ENCODE measurements at places on chromosomes 1 and 21. TPM values are rescaled to one million over a fixed set of nuclear protein-coding genes. Genes with fewer than 3 reads are reported as not detected.

DNM3 gene
- 1.9 TPM for total RNA-seq

TSPAN1 gene
- 0.43 TPM for total RNA-seq

- no peak for DNase-seq
These were observed 5.1 kb upstream of the ETV3L start for GRCh38 chr1:157104598-157105293.

GRCh38 chr1:230306169-230306568 lies 120.0 kb downstream of the PGBD5 start:
- no peak for DNase-seq

GRCh38 chr1:110554871-110555801 lies 36.2 kb upstream of the KCNA10 start:
- peak; percentile 7 for DNase-seq

DNA sequence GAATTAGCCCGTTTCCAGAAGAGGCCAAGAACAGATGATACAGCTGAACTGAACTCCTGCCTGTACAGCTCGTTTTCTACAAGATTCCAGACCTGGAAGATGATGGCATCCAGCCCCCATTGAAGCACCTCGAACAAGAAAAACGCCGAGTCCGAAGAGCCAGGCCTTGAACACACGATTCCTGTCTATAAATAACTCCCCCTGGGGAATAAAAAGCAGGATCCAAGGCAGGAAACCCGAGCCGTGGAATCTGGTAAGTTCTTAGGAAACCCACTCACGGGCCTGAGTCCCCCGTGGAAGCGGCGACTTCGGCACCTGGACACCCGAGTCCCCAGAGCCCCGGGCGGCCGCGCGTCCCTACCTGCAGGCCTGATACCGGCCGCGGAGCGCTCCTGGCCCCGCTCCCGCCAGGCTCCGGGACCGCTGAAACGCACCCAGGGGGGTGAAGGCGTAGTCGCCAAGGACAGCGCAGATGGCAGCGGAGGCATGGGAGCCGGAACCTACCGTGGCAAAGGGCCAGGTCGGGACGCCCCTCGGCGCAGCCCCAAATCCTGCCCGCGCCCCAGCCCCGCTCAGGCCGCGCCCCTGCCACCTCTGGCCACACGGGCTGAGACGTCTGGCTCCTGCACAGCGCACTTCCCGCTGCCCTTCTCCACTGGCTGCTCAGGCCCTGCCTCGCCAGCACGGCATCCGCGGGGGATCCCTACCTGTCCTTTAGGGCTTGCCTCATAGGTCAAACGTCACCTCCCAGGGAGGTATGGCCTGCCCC lies 14.0 kb upstream of the HLCS start:
- no peak for DNase-seq

CYP4A22 gene
- not detected for total RNA-seq

DNA sequence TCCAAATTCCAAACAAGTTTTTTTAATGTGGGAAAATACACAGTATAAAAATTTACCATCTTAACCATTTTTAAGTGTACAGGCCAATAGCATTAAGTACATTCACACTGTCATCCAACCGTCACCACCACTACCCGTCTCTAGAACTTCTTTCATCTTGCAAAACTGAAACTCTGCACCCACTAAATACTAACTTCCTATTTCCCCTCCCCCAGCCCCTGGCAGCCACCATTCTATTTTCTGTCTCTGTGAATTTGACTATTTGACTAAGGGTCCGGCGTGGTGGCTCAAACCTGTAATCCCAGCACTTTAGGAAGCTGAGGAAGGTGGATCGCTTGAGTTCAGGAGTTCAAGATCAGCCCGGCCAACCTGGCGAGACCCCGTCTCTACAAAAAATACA lies 36.1 kb downstream of the CLSTN1 start:
- DNase-seq: no peak

NR1I3 gene
- not detected for total RNA-seq

- DNase-seq: peak; percentile 50
These were observed 510 bp upstream of the IL10RB start for GRCh38 chr21:33265664-33266049.

GRCh38 chr1:171984262-171984661 lies 143.0 kb downstream of the DNM3 start:
- DNase-seq: no peak

- no peak for DNase-seq
These were observed 49.4 kb downstream of the LEPR start for GRCh38 chr1:65469889-65470340.

- DNase-seq: peak; percentile 88
These were observed 102.9 kb downstream of the GABPA start for GRCh38 chr21:25837533-25838265.

DNA sequence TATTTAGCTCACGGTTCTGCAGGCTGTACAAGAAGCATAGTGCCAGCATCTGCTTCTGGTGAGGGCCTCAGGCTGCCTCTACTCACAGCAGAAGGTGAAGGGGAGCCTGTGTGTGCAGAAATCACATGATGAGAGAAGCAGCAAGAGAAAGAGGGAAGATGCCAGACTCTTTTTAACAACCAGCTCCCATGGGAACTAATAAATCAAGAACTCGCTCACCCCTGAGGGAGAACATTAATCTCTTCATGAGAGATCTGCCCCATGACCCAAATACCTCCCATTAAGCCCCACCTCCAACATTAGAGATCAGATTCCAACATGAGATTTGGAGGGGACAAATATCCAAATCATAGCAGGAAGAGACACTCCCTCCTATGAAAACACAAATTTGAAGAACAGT lies 74.1 kb downstream of the OLFML2B start:
- DNase-seq: no peak

S100A2 gene
- total RNA-seq: 2.2 TPM

CYYR1 gene
- total RNA-seq: not detected

- no peak for DNase-seq
These were observed 3.8 kb downstream of the ELOVL1 start for GRCh38 chr1:43363935-43364525.

DNA sequence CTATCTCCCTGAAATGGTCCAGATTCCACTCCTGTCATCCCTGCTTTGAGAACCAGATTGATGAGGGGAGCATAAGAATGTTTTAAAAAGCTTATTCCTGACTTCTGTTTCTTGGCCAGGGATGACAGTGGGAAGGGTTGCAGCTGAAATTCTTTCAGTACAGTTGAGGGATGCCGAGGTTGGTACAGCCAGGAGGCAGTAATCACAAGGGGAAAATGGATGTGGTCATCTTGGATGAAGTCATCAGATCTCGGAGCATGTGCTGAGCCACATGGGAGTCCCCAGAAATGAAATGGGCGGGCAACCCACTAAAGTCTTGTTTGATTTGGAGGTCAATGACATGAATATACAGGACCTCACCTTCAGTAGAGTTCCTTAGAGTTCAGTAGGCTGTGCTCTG lies 18.7 kb upstream of the PLA2G2E start:
- DNase-seq: no peak

GRCh38 chr1:22225858-22226589 lies 83.1 kb upstream of the WNT4 start:
- DNase-seq: no peak

DNA sequence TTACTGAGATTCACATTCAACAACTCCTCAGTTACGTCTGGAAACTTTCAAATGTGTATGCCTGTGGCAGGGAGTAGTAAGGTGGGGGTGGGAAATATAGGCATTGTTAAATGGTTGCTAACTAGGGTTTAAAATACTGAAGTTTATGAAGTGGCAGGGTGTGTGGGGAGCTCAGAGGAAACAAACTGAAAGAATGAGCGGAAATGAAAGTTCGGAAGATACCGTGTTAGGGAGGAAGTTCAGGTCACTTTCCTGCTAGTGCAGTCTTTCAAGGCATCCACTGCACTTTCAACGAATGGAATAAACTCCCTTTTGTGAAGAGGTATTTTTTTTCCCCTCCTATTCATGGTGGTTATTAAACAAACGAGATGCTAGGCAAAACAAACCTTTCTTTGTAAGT lies 19.7 kb downstream of the SYNJ1 start:
- DNase-seq: no peak

RSPH1 gene
- total RNA-seq: not detected

DNA sequence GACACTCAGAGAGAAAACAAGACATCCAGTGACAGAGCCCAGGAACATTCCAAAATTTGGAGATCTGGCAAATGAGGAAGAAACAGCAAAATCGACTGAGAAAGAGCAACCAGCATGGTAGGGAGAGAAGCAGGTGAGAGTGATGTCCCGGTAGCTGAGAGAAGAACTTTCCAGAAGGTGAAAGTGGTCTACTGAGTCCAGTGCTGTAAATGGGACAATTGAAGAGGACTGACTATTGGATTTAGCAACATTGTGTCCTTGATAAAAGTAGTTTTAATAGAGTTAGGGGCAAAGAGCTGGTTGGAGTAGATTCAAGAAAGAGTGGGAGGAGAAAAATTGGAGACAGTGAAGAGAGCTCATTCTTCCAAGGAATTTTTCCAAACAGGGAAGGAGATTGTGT lies 15.0 kb upstream of the IL10RB start:
- DNase-seq: no peak

GRCh38 chr1:150003801-150004200 lies 6.7 kb downstream of the OTUD7B start:
- no peak for DNase-seq

- peak; percentile 52 for DNase-seq
These were observed 187.0 kb downstream of the TPR start for GRCh38 chr1:186188004-186188539.

GRCh38 chr1:158107916-158108315 lies 72.8 kb upstream of the CD1D start:
- no peak for DNase-seq

EFNA3 gene
- 0.43 TPM for total RNA-seq

GRCh38 chr1:208216062-208216461 lies 28.1 kb downstream of the PLXNA2 start:
- peak; percentile 64 for DNase-seq

- peak; percentile 63 for DNase-seq
These were observed 270.6 kb upstream of the ZRANB2 start for GRCh38 chr1:71351438-71351837.

KANK4 gene
- not detected for total RNA-seq

DNA sequence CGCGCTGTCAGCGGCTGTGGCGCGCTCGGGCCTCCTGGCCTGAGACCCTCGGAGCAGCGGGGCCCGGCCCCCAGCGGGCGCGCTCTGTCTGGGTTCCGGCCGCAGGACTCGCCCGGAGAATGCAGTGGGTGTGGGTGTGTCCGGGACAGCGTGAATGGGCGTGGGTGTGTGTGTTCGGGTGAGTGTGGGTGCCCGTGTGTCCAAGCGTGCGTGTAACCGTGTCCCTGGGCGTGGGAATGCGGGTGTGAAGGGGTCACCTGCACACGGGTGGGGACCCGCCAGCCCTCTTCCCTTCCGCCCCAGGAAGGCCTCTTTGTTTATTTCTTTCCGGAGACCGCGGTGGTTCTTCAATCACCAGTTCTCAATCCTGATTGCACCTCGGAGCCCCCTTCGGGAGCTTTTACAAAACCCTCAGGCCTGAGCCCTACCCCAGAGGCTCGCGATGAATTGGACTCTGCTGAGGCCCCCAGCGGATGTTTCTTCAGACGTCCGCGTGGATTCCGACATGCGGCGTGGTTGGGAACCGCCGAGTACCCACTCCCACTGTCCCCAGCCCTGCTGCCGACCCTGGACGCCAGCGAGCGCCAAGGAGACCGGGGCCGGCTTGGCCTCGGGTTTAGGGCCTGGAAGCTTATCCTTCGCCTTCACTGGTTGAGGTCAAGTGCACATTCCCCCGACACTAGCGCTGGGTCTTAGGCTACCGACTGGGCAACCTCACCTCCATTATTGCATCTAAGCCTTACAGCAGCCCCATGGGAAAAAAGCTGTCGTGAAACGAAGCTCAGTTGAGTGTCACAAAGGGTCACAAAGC lies 19.3 kb downstream of the SERTAD4 start:
- DNase-seq: no peak

SUSD4 gene
- not detected for total RNA-seq

DNA sequence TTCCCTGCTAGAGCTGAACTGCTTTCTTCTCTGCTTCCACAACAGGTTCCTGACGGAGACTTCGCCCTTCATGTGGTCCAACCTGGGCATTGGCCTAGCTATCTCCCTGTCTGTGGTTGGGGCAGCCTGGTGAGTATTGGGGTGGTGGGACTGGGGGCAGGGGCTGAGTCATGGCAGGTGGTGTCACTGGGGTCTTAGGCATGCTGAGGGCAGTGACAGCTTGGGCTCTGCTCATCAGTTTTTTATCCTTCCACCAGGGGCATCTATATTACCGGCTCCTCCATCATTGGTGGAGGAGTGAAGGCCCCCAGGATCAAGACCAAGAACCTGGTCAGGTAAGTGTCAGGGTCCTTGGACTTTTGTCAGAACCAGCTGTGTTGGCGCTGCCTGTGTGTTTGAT lies 1.3 kb downstream of the ATP6V0B start:
- DNase-seq: no peak

KRTCAP2 gene
- total RNA-seq: 95.3 TPM

SLAMF1 gene
- not detected for total RNA-seq

- no peak for DNase-seq
These were observed 76.8 kb downstream of the TCP10L start for GRCh38 chr21:32508558-32508957.

MTX1 gene
- total RNA-seq: 38.0 TPM

GRCh38 chr1:210441028-210441427 lies 112.3 kb downstream of the HHAT start:
- DNase-seq: no peak

DNA sequence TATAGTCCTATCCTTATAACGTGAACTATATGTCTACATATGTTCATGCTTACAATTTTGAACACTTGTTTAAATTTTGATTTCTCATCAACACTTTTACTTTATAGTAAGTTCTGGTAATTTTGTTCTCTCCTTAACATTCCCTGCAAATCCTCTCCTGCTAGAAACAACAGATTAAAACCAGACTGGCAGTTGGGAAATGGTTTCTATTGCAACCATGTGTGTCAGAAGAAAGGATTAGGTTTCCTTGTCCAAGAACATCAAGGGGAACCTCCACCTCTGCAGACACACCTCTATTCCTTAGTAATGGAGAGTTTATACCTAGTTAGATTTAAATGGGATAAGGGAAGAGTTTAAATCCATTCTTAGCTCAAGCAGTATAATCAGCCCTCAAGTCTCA lies 3.3 kb upstream of the WARS2 start:
- DNase-seq: no peak

LCE1E gene
- total RNA-seq: not detected

DNA sequence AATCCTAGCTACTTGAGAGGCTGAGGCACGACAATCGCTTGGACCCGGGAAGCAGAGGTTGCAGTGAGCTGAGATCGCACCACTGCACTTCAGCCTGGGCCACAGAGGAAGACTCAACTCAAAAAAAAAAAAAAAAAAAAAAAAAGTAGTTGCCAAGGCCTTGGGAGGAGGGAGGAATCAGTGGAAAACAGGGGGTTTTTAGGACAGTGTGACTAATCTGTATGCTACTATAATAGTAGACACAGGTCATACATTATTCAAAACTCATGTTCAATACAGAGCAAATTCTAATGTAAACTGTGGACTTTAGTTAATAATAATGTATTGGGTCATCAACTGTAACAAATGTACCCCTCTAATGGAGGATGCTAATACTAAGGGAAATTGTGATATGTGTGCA lies 51.7 kb upstream of the CTPS1 start:
- DNase-seq: no peak

DNA sequence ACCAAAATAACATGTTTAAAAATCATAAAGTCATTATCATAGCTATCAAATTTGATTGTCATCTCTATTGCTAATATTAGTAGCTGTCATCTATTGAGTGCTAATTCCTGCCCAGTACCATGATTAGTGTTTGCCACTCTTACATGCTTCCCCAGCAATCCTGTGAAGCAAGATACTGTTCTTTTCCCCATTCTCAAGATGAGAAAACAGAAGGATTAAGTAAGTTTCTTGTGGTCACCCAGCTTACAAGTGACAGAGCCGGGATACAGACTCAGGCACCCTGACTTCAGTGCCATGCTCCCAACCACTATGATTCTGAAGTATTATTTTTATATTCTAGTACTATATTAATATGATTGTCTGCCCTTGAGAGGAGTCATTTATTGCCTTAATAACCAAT lies 36.5 kb downstream of the LRRC8C start:
- DNase-seq: no peak

All from fibroblast of villous mesenchyme (primary cell).